ENCODE measurements at places on chromosomes 4 and X.
A peak's percentile ranks its signal among the peaks of the same experiment; 100 is the strongest.

GRCh38 chr4:152039691-152040090, 278.9 kb upstream of the GATB start:
- DNase-seq = no peak

- peak; percentile 4 for DNase-seq
These were observed 73.9 kb upstream of the MED14 start for GRCh38 chrX:40809210-40809609.

DNA sequence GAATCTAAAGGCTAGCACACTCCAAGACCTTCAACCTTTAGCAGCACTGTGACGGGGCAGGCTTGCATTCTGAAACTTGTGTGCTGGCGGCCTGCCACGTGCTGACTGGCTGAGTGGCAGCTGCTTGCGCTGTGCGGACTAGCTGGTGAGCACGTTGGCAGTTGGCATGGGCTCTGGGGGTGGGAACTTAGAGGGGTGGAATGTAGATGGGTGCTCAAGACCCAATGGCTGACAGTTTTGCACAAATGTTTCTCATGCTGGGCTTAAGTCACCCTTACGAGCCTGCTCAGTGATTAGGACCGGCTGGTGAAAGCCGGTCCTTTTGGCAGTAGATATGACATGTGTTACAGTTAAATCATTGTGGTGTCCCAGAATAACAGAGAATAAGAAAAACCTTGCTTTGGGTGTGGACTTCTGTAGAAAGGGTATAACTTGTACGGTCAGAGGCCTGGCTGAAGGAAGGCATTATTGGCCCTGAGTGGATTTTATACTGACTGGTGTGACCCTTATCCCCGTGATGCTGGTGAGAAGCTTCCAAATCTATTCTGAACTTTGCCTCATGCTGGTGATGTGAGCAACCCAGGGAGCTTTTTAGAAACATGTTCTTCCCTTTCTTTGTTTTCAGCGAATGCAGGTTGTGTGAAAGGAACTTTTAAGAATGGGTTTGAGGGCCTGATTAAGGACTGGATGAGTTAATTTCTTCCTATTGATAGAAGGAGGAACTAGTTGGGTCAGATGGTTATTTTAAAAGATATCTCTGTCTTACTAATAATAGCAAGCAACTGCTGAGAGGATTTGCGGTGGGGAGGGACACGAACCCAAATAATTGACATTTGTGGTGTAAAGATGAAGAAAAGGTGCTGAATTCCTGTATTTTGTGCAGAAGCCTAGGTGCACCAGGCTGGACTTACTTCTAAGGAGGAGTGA, 107.4 kb upstream of the SLC4A4 start:
- DNase-seq = peak; percentile 61

GRCh38 chr4:176323511-176324160, 3.9 kb downstream of the SPCS3 start:
- DNase-seq = no peak

DNA sequence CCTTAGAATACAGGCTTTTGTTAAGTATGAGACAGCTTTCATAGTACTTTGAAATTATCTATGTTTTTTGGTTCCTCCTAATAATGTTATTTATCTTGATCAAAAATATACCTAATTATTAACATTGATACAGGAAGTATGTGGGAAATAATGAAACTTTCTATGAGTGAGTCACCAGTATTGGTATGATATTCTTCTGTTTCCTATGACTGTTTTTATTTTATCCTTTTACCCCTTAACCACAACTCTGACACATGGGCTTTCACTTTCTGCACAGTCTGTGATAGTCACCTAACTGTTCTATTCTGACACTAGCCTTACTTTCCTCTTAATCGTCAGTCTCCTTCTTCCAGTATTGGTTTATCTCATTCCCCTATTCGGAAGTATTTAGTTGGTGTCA, 4.7 kb downstream of the THAP9 start:
- DNase-seq = peak; percentile 33

GRCh38 chr4:71201057-71201456, 137.8 kb upstream of the SLC4A4 start:
- no peak for DNase-seq

DNA sequence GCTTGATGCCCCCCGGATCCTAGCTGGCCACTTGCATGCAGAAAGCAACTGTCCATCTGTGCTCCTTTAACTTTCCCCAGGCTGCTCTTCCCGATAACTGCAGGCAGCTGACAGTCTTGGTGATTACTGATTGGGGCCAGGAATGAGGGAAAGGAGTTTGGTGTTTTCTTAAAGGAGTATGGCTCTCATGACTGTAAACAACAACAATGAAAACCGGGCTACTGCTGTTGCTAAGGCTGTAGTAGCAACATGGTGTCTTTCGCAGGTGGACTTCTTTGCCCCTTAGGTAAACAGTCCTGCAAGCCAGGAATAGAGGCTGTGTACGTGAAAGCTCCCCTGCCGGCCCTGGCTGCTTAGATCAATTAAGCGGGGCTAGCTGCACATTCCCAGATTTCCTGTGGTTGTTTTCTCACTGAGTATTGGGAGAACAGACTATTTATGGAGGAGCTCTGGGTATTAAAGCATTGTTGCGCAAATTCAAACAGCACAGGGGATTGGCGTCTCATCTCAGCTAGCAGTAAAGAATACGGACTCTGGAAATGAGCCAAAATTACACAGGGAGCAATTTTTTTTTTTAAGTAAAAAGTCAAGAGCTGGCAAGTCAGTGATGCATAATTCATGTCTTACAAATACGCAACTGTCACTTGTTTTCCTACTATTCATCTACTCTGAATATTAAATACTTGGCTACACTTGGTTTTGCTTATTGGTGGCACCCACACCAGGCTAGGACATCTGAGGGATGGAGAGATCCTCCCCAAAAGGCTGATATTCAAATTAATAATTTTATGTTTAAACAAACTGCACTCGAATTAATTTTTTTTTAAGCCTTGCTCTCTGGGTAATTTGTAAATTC, 61.6 kb upstream of the NAP1L5 start:
- DNase-seq = peak; percentile 85

DNA sequence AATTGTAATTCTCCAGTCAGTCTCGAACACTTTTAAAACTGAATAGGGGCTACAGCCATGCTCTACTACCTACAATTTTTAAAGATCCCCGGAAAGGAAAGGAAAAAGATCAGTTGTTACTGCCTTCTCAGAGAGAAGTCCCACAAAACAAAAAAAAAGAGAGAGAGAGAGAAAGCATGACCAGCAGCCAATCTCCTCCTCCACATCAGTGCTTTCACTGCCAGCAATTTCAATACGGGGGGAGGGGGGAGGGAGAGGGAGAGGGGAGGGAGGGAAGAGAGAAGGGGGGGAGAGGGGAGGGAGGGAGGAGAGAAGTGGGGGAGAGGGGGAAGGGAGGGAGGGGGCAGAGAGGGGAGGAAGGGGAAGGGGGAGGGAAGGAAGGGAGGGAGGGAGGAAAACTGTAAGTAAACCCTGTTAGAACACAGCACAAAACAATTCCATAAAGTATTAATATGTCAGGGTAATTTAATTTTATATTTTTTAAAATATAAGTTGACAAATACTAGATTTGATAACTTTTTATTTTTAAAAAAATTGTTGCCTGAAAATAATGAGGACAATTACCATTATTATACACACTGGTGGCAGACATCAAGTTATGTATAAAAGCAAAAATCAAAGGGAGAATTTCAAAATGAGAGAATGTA, 108.0 kb downstream of the LRBA start:
- DNase-seq = no peak

- DNase-seq = no peak
These were observed 389.1 kb upstream of the PCDH7 start for GRCh38 chr4:30330894-30331652.

DNA sequence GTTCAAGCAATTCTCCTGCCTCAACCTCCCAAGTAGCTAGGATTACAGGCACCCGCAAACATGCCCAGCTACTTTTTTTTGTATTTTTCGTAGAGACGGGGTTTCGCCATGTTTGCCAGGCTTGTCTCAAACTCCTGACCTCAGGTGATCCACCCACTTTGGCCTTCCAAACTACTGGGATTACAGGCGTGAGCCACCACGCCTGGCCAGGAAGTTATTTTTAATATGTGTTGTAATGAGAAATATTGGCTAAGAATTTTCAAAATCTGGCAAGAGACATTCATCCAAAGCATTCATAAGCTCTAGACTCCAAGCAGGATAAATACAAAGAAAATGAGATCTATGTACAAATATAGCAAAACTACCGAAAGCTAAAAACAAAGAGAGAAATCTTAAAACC, 18.0 kb upstream of the METAP1 start:
- DNase-seq = no peak

DNA sequence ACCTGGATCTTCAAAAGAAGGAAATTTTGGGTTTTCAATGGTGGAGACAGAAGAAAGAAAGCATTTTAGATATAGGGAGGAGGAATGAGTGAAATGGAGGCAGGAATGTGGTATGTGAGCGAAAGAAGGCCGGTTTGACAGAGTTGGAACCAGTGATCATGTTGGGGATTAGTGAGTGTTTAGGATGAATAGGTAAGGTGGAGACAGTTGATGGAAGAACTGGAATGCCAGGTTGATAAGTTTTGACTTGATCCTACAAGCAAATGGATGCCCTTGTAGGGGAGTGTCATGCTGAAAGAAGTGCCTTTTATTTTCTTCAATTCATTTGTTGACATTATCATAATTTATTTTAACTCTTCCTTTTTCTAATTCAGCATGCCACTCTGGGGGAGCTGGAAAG, 207.8 kb upstream of the AMOT start:
- DNase-seq = no peak

- no peak for DNase-seq
These were observed 75.3 kb downstream of the METTL14 start for GRCh38 chr4:118760493-118760892.

DNA sequence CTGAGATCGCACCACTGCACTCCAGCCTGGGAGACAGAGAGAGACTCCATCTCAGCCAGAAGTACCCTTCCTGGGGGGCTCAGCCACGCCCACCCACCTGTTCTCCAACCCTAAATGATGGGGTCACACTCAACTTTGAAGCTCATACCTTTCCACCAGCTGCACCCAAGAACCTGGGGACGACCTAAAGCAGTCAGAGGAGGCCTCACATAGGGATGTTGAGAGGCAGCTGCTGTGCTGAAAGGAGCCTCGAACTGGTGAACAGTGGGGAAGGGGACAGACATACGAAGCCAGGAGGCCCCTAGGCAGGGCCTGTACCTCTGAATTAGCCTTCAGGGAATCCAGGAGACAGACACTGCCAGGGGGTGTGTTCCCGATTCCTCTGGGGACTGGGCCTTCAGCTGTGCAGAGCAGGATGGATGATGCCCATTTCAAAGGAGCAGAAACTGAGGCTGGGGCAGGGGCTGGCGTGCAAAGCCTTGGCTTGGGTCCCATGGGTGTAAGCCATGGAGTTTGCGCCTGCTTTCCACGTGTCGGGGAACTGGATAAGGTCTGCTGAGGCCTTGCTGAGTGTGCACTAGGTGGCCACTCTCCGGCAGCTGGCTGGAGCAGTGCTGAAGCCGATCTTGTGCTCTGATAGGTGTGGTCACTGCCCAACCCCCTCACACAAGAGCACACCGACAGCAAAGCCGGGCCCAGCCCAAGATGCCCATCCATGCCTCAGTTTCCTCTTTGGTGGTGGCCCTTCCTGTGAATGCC, 130.8 kb downstream of the CPZ start:
- no peak for DNase-seq

DNA sequence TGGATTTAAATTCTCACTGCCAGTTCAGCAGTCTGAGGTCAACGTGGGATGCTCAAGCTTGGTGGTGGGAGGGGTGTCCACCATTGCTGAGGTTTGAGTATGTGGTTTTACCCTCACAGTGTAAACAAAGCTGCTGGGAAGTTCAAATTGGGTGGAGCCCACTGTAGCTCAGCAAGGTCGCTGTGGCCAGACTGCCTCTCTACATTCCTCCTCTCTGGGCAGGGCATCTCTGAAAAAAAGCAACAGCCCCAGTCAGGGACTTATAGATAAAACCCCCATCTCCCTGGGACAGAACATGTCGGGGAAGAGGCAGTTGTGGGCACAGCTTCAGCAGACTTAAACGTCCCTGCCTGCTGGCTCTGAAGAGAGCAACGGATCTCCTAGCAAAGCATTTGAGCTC, 14.9 kb upstream of the RRAGB start:
- no peak for DNase-seq

GRCh38 chr4:128006592-128006991, 41.4 kb downstream of the ABHD18 start:
- DNase-seq = peak; percentile 10

DNA sequence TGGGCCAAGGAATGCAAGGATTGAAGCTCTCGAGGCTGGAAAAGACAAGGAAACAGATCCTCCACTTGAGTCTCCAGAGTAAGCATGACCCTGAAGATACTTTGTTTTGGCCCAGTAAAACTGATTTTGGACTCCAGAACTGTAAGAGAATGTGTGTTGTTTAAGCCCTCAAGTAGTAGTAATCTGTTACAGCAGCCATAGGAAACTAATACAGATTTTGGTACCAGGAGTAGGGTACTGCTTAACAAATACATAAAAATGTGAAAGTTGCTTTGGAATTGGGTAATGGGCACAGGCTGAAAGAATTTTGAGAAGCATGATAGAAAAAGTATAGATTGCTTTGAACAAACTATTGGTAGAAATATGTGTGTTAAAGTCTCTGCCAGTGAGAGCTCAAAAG, 17.4 kb upstream of the FRAS1 start:
- no peak for DNase-seq

GRCh38 chrX:18674417-18674787, 2.5 kb upstream of the RS1 start:
- no peak for DNase-seq
